ENCODE measurements at places on chromosomes 1 and 21.

GRCh38 chr1:65541161-65541560 is 120.7 kb downstream of the LEPR start:
- DNase-seq, result no peak

DNA sequence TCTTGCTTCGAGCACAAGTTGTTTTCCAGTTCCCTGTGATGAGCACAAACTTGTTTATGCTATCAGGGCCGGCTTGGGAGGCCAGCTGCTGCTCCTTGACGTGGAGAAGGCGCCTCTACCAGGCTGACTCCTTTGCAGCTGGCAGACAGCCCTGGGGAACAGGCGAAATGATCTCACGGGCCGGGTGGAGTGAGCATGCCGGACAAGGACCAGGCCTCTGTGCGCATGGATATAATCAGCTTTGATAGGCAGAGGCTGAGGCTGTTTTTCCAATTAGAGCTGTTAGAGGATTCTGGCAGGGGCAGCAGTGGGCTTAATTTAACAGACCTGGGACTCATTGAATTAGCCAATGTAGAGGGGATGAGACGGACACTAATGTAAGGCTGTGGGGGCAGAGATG is 38.9 kb downstream of the FAM163A start:
- no peak for DNase-seq

DNA sequence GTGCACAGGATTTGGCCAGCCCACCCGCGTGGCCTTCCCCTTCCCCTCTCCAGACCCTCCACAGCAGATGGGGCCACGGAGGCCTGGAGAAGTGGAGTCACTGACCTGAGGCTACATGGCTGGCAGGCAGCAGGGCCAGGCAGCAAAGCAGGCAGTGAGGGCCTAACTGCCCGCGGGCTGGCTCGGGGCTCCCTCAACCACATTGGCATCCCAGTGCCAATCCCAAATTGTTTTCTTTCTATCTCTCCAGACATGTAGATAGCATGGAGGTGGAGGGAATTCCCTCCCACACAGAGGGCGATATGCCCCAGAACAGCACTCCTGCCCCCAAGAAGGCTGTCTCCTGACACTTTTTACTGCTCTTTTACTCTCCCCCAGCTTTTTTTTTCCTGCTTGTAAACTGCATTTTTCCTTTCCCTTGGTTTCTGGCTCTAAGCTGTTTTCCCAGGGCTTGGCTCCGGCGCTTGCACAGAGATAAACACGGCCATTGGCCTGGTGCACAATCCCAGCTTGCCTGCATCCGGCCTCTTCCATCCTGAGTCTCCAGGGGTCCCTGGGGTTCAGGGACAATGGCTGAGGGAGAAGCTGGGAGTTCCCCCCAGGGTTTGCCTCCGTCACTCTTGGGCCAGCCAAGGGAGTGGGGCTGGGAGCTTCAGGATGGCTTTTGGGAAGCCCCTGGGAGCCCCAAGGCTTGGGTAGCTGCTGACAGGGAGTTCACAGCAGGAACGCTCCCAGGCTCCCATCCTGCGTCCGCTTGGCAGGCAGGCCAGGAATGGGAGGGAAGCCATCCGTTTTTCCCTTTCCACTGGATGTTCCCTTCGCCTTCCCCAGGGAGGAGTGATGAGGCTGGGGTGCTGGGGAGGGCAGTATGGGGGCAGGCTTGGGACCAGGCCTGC is 7.0 kb downstream of the EPHX1 start:
- DNase-seq, result no peak

DNA sequence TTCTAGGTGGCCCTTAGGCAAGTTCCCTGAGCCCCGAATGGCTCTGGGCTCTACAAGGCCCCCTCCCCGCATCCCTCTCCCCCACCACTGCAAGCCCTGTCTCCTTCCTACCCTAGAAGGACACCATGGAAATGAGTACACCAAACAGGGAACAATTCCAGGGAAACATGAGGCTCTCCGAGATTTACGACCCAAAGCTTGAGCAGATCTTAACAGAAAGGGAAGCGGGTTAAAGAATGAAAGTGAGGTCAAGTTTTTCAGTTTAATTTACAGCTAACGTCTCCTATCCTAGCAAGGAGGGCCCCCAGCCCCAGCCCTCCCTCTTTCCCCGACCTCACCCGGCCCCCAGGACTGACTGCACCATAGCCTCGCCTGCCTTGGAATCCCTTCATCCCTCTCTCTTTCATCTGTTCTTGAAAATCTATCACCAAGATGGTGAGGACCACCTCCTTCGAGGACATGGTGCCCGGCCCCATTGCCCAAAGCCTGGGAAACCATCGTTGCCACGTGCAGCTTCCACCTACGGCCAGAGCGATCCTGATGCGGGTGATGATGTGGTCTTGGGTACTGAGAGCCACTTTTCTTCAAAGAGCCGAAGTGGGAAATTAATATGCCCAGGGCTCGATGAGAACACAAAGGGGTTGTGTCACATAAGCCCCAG is 30.5 kb downstream of the SIM2 start:
- no peak for DNase-seq

GRCh38 chr21:43578677-43579303 is 80.5 kb downstream of the HSF2BP start:
- DNase-seq, result no peak

All from suppressor macrophage treated with lipopolysaccharide for 4 hours (primary cell).